ENCODE measurements at places on chromosomes 16 and 17.
A peak's percentile ranks its signal among the peaks of the same experiment; 100 is the strongest.

DNA sequence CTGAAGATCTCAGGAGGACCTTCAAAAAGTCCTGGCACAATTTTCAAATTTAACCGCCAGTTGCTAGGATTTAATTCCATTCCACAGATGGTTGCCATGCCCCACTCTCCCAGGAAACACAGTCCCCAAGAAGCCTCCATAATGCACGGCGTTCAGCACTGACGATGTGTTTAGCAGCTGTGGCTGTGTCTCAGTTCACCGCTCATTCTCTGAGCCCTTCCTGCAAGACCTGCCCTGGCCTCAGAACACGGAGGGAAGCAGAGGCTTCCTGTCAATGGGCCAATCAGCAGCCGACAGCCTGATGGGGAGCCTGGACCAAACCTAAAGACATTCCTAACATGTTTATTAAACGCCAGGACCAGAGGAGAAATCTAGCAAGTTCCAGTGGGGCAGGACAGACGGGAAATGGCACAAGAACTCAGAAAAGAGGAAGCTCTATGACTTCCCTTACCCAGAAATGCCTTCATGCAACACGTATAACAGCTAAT lies 4.9 kb downstream of the MYLK3 start:
- no peak for DNase-seq

GRCh38 chr17:34300652-34301370 lies 15.3 kb downstream of the CCL11 start:
- no peak for DNase-seq

GRCh38 chr17:61635913-61636432 lies 45.0 kb upstream of the NACA2 start:
- peak; percentile 66 for DNase-seq

- DNase-seq, result no peak
Observed at GRCh38 chr16:17346621-17347569, 123.9 kb downstream of the XYLT1 start.

DNA sequence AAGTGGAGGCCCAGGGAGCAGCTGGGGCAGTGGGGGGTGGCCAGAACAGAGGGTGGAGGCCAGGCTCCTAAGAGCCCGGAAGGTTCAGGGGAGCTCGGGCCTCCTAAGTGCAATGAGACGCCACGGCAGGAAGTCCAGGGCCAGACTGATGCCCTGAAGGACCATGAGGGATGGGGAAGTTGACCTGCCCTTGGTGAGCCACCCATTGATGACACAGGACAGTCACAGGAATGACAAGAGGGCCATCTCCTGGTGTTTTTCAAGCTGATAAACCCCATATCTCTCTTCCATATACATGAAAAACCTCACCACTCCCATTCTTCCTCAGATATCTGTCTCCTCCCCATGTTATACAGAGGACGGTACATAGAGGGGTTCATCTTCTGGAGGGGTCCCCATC lies 5.8 kb upstream of the MRPL58 start:
- DNase-seq, result no peak

DNA sequence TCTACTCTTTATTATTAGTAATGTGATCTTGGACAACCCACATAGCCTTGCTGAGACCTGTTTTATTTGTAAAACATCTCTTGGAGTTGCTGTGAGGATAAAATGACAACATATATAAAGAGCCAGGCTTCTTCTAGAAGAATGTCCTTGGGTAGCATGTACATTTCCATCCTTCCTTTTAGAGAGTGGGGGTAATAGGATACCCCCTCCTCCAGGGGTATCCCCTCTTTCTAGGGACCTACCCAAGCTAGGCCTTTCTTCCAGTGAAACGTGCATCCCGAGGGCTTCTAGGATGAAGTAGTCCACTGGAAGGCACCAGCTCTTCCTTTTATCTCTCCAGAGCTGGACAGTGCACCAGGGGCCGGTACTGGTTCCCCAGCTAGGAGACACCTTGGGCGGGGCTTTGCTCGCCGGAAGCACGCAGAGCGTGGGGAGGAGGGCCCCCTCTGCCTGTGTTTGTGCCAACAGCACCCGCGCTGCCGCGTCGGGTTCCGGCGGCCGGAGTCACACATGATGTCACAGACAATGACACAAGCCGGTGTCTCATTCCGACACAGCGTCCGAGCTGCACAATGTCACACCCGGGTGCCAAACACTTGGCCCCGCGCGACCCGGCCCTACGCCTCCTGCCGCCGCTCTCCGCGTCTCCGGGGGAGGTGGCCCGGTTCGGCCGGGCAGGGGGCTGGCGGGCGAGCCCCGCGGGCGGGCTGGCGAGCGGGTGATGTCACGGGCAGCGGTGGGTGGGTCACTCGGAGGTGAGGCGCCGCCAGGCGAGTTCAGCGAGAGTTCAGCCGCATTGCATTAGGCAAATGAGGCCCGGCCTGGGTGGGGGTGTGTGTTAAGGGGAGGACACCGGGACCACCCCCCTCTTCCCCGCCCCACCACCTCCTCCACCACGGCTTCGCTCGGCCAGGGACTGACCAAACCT lies 23.4 kb downstream of the GJD3 start:
- no peak for DNase-seq

Measured in H1 (cell line).